GM06990 (cell line): ENCODE measurements at places on chromosomes 13 and 19.
A peak's percentile ranks its signal among the peaks of the same experiment; 100 is the strongest.

GRCh38 chr13:83827338-83827737, 54.9 kb downstream of the SLITRK1 start:
- no peak for DNase-seq

GRCh38 chr19:40752257-40752781, 1.3 kb downstream of the SNRPA start:
- no peak for DNase-seq

DNA sequence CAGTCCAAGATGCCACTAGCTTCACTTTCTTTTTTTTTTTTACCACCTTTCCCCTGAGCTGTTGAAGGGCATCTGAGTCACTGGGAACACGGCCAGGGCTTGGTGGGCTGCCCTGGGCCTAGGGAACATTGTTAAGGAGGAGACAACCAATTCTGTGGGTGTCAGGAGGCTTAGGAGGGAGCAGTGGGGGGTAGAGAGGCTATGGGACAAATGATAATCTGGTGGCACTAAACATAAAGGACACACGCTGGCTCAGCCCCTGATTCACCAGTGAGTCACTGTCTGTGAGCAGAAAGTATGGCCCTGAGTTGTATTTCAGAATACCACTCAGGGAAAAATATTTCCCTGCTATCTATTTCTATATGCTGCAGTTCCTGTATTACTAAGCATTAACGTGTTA, 207.8 kb downstream of the DCLK1 start:
- DNase-seq: no peak

- no peak for DNase-seq
Observed at GRCh38 chr19:29884466-29884865, 57.6 kb upstream of the URI1 start.

DNA sequence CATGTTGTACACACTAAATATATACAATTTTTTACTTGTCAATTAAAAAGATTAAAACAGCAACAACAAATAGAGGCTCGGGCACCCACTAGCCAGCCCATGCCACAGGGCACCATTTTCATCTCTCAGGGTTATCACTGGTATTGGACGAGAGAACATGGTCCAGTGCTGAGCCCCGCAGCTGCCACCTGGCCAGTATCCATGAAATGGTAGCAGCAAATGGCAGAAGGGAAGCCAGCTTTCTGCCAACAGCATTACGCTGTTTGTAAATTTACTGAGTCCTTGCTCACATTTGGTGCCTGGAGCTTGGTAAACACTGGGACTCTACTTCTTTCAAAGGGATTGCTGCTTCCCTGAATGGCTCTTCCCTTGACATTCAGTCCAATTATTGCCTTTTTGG, 87.9 kb upstream of the WASF3 start:
- DNase-seq: no peak

GRCh38 chr19:43105496-43105895, 23.0 kb upstream of the PSG2 start:
- DNase-seq: no peak

DNA sequence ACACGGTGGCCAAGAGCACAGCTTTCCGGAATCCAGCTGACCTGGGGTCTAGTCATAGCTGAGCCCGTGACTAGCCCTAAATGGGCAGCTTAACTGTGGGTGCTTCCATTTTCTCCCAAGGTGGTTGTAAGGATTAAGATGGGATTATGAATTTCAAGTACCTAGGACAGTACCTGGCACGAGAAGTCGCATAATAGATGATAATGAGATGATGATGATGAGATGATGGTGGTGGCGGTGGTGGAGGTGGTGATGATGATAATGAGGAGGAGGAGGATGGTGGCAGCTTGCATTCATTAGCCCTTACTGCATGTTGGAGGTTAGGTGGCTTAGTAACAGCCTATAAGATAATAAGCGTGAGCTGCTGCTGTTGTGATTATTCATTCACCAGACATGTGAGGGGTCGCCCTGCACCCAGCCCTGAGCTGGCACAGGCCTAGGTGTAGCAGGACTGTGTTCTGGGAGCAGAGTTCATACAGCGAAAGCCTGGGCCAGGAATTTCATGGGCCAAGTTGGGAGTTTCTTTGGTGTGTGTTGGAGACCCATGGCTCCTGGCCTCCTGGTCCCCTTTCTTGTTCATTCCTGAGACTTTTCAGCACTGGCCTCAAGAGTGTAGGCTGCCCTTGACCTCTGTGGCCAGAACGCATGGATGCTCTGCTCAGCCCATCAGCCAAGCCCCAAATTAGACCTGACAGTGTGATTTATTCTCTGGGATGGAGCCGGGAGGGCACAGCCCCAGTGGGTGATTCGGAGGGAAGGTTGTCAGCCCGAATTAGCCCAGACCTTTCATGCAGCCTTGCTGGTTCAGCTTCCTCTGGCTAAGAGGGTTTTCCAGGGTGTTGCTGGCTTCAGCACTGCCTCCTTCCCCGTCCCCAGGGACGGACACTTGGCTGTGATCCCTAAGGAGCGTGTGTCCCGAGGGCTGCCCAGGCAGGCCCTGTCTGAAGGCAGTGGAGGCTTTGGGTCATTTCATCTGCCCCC, 128.8 kb downstream of the SIPA1L3 start:
- DNase-seq: no peak

- DNase-seq: no peak
Observed at GRCh38 chr13:46716821-46717220, 80.1 kb downstream of the ESD start.

GRCh38 chr19:48900477-48901406, 630 bp downstream of the NUCB1 start:
- DNase-seq: no peak

DNA sequence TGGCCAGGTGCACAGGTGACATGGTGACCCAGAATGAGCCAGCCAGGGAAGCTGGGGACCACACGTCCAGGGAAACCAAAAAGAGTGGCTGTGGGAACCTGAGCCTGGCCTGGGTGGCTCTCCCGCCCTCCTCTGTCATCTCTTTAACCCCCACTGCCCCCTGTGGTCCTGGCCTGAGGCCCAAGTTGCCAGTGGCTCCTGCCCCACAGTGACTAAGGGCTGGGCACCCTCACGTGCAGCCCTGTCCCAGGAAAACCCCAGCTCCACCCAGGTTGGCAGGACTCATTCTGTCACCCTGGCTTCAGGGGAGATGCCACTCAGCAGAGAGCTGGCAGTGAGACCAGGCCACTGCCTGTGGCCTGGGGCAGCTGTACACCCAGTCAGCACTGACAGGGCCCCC, 30.6 kb upstream of the ISYNA1 start:
- DNase-seq: no peak

GRCh38 chr13:23851106-23851505, 38.1 kb downstream of the MIPEP start:
- no peak for DNase-seq

DNA sequence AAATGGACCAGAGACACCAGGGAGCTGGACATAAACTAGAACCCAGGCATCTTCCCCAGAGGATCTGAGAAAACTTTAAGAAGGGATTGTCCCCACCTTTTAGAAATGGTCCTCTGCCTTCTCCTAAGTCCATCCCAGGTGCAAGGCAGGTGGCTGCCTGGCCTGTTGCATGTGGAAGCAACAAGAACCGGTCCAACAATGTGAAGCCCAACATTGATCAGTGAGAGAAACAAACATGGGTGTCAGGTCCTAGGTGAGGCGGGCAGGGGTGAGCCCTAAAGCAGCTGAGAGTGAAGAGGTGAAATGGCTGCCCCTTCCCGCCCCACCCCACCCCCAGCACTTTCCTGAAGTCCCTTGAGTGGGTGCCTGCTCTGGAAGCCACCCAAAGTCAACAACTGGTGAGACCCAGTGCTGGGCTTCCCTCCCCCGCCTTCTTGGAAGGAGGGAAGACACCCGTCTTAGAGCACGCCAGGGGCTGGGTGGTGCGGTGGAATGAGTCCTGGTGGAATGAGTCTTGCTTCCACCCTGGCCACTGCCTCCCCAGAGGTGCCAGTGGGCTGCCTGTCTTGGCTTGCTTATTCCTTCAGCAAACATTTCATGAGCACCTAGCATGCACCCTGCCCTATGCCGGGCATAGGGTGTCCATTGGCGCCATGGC, 1.7 kb downstream of the AP1M1 start:
- DNase-seq: no peak

DNA sequence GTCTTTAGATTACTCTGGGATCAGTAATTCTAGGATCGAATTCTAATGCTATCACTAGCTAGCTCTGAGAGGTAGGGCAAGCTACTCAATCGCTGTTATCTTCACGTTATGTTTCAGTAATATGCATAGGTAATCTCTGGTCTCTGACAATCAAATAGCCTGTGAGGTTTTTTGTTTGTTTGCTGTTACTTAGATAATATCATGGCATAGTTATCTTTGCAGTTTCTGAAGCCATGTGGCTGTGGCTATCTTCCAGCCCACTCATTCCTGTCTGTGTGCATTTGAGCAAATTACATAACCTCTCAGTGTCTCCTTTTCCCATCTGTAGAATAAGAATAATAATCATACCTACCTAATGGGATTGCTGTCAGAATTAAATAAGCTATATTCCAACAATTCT, 330.2 kb downstream of the PCDH9 start:
- DNase-seq: no peak

GRCh38 chr13:76016799-76017400, 380.8 kb downstream of the LMO7 start:
- DNase-seq: no peak

GRCh38 chr13:25762281-25762680, 289.5 kb downstream of the SHISA2 start:
- no peak for DNase-seq

GRCh38 chr13:32040689-32041088, 9.1 kb downstream of the FRY start:
- DNase-seq: no peak

DNA sequence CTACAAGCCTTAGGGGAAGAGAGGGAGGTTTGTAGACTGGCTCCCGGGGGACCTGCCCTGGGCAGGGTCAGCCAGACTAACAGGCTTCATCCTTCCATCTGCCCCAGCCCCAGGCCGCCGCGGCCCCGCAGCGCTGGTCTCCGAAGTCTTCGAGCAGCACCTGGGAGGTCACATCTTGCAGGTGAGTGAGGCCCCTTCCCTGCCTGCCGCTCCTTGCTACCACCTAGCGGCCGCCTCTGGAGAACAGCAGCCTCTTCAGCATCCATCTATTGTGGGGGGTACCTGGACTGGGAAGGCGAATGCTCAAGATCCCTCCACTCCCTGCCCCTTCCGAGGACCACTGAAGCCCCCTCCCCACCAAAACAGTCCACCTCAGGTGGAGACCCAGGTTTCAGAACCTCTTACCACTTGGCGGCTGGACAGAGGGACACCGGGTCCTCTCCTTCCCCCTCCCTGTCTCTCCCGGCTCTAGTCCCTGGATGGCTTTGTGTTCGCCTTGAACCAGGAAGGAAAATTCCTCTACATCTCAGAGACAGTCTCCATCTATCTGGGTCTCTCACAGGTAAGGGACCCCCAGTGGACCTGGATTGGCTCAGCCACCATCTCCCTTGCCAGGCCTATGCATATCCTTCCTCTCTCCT, 12.7 kb downstream of the NPAS1 start:
- peak; percentile 51 for DNase-seq

- no peak for DNase-seq
Observed at GRCh38 chr19:11457115-11457514, 21.7 kb downstream of the PRKCSH start.

GRCh38 chr13:36359301-36359950, 13.2 kb upstream of the SPART start:
- no peak for DNase-seq

- no peak for DNase-seq
Observed at GRCh38 chr19:55196803-55197202, 12.5 kb downstream of the PTPRH start.

DNA sequence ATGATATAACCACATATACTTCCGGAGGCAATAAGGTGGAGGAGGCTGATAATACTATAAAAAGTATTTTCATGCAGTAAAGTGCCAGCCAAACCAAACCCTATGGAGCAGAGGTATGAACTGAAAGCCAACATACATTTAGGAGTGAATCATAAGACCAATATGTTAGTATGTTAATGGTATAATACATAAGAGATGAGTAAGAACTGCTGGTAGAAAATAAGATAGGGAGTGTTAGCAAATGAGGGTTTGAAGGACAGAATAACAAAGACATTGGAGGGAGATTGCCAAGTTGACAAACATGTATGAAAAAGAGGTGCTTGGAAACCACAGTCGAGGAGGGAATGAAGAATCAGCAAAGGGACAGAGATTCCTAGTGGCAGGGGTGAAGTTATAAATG, 10.8 kb downstream of the ENOX1 start:
- DNase-seq: no peak

DNA sequence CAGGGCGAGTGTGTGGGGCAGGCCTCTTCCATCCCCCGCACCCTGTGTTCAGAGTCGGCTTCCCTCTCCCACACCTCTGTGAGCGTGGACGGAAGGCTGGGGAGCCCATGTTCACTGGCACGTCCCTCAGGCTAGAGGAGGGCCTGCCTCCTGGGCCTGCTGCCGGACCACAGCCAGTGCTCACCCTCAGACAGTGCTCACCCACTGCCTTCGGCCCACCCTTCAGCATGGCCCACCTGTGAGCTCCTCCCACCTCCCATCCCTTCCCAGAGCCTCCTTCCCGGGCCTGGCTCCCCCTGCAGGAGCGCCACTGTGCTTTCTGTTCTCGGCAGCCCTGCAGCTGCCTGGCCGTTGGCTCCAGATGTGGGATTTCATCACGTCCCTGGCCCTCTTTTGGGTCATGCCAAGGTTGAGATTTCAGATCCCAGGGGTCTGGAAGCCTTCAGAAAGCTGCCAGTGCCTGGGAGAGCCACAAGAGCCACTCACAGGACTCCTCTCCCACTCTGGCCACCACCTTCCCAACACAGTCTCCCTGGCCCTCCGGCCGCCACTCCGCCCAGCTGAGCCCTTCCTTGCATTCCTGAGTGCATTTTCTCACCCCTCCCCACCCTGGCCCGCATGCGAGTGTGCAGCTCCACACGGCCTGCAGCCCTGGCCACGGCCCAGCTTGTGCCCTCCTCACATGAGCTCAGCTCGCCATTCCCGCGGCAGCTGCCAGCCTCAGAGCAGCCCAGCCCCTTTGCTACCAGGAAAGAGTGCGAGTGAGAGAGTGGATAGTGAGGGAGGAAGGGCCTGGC, 25.3 kb downstream of the CAPN12 start:
- no peak for DNase-seq

DNA sequence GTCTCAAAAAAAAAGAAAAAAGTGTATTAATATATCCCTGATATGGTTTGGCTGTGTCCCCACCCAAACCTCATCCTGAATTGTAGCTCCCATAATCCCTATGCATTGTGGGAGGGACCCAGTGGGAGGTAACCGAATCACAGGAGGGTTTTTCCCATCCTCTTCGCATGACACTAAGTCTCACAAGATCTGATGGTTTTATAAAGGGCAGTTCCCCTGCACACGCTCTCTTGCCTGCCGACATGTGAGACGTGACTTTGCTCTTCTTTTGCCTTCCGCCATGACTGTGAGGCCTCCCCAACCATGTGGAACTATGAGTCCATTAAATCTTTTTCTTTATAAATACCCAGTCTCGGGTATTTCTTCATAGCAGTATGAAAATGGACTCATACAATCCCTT, 17.7 kb downstream of the STK24 start:
- DNase-seq: no peak
